Activated CD4-positive, alpha-beta memory T cell treated with anti-CD3 and anti-CD28 coated beads for 36 hours (primary cell): ENCODE measurements at places on chromosomes 16 and 17. TPM values are rescaled to one million over a fixed set of nuclear protein-coding genes. Genes with fewer than 3 reads are reported as not detected.

DNA sequence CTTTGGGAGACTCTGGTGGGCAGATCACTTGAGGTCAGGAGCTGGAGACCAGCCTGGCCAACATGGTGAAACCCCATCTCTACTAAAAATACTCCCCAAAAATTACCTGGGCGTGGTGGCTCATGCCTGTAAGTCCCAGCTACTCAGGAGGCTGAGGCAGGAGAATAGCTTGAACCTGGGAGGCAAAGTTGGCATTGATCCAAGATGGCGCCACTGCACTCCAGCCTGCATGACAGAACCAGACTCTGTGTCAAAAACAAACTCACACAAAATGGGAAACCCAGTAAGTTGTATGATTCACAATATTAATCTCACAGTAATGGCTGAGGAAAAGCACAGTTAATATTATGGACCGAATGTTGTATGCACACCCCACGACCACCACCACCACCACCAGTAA lies 24.3 kb downstream of the WSB1 start:
- DNase-seq: no peak

- no peak for DNase-seq
These were observed 101.7 kb downstream of the RPTOR start for GRCh38 chr17:80646328-80646727.

DNA sequence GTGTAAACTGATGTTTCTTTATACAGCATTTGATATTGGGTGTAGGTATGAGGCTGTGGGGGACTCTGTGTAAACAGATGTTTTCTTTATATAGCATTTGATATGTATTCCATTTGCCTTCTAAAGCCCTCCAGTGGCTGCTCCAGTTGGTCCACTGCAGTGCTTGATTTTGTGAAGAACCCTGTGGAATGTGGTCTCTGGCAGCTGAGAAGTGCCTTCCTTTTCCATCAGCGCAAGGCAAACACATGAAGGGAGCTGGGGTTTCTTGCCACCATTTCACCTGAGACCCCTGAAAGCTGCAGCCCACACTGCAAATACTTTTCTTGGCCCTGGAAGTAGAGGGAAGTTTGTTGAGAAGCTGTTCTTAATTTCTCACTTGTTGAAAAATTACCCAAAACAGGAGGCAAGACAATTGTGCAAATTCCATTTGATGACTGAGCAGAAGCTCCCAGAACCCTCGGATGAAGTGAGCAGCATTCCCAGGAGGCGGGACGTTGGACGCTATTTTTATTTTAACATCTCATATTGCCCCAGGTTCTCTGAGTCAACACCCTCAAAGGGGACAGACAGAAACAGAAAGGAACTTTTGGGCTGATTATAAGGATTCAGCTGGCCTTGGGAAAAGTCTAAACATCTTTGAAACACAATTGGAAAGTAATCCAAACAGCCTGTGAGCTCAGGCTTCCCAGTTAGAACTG lies 158.5 kb upstream of the RPH3AL start:
- no peak for DNase-seq

- peak; percentile 41 for DNase-seq
These were observed 45.8 kb upstream of the NOS2 start for GRCh38 chr17:27846042-27846655.

Gene DLX3
- total RNA-seq: not detected
